ENCODE measurements at places on chromosomes 12 and 14.

- no peak for DNase-seq
Measured at GRCh38 chr12:76234741-76235140, 113.5 kb downstream of the BBS10 start.

DNA sequence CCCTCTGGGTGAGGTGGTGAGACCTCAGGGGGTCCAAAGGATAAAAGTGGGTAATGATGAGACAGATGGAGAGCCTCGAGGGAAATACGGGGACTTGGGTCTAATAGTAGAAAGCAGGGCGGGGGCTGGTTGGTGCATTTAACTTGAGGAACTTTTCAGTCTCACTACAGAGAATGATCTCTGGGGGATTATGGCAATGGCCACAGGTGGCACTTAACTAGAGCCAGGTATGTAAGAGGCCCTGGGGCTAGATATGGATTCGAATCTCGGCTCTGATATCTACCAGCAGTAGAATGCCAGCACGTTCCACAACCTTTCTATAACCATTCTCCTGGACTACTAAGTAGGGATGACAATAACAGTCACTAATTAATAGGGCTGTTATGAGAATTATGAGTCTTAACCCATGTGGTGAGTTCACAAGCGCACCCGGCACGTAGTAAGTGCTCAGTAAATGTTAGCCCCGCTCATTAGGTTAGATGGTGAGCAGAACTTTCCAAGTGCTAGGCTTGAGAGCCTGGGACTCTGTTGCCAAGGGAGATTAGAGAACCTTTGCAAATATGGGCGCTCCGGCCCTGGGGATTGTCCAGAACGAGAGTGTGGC lies 888 bp upstream of the PLXNC1 start:
- no peak for DNase-seq

- no peak for DNase-seq
Measured at GRCh38 chr12:131905081-131905629, 10.7 kb downstream of the ULK1 start.

- DNase-seq: no peak
Measured at GRCh38 chr14:44962334-44963043, 499 bp downstream of the TOGARAM1 start.

DNA sequence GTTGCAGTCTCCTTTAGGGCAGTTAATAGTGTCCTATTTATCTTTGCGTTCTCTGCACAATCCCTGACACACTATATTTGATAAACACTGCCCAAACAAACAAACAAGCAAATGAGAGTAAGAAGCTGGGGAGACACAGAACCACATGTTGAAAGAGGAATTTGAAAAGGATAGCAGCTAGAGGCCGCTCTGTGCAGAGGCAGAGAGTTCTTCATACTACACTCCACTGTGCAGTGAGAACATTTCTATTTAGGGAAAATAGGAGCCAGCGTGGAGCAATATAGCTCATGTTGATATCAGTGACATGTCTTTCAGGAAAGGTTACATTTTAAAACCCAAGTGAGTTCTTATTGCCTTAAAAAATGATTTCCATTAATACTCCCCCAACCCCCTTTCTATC lies 140.3 kb upstream of the SEL1L start:
- DNase-seq: no peak

DNA sequence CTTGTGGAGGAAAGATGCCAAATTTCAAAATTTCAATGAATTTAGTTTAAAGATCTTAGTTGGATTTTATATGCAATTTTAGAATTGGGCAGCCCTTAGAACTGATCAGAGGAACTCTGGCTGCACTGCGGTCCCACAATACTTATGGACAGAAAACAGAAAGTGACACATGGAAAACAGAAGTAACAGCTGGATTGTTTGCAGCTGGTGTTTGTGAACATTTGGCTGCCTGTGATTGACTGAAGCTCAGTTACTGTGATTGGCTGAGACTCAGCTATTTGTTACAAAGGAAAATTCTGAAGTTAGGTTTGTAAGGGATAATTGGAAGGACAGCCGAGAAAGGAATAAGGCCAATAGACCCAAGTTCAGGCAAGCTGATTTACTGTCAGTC lies 10.0 kb upstream of the KRT86 start:
- no peak for DNase-seq

- DNase-seq: no peak
Measured at GRCh38 chr14:74380172-74380571, 31.9 kb downstream of the VRTN start.

- DNase-seq: no peak
Measured at GRCh38 chr14:69694730-69695281, 72.1 kb upstream of the SRSF5 start.

- no peak for DNase-seq
Measured at GRCh38 chr12:85057370-85057963, 21.3 kb downstream of the LRRIQ1 start.

DNA sequence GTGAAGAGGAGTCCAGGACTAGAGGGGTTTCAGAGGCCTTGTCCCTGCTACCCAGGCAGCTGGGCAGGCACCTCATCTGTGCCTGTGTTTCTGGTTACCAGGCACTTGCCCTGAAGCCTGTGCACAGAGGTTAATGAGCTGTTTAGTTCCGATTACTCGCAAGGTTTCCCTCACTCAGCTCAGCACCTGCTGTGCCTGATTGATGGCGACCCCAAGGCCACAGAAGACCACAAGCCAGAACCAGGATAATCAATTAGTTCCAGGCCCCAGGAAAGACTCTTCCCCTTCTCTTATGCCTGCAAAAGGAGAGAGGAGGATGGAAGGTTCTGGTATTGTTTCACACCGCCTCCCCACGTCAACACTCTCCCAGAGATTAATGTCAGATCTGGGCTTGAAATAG lies 88.8 kb upstream of the NOS1 start:
- no peak for DNase-seq

DNA sequence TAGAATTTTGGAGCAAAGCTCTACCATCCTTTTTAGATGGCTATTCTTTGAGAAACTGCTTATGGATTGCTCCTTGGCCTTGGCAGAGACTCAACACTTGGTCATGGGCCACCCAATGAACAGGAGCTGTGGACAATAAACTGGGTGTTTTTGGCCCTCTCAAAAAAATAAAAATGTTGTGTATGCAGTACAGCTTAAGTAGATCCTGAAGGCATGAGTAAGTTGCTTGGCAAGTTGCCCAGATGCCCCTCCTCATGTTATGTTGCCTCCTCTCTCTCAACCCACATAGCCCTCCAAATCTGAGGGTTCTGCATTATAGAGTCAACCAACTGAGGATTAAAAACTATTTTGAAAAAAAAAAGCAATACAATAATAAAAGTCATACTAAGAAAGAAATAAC lies 124.9 kb downstream of the ATP23 start:
- no peak for DNase-seq

GRCh38 chr14:88005978-88006851 lies 1.3 kb downstream of the GPR65 start:
- no peak for DNase-seq

DNA sequence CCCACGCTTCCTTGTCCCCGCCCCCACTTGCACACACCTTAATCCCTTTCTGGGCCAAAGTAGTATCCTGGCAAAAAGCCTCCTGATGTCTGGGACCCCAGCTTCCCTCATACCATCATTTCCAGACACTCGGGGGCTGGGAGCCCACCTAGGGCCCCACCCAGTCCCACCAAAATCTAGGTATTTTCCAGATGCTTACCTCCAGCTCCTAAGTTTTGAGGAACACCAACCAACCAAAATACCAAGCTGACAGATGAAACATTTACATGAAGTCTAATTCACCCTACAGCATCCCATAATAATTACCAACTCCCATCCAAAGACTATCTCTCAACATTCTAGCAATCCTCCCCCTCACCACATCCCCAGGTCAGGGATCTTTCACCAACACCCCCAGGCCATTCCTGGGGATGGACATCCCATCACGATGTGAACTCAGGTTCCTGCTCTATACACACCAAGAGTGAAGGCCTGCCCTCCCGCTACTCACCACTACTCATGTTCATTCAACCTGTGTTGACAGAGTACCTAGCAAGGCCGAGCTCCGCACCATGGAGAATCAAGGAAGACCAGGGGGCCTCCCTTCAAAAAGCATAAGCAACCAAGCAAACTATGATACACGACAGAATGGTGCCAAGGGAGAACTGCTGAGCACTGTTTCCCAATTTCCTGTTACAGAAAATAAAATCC lies 1.6 kb upstream of the CHD4 start:
- no peak for DNase-seq

GRCh38 chr14:74511966-74512830 lies 18.6 kb downstream of the ISCA2 start:
- no peak for DNase-seq

- DNase-seq: no peak
Measured at GRCh38 chr14:51342226-51342625, 102.2 kb downstream of the TMX1 start.

DNA sequence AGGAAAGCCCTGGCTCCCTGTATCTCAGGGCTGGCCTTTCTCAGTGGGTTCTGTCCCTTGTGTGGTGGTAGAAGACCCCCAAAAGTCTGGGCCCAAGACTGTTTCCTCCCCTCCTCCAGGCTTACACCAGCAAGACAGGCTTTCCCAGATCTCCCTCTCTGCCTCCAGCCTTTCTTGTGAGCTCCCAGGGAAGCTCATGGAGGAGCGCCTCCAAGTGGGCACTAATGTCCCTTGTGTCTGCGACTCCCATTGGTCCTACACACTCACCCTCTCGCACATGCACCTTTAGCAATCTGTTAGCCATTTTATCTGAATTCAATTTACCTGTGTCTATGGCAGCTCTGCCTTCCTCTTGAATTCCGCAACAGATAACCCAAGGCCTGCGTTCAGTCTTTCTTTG lies 251.1 kb upstream of the CAND1 start:
- no peak for DNase-seq

GRCh38 chr14:26606729-26607312 lies 9.0 kb upstream of the NOVA1 start:
- DNase-seq: no peak

DNA sequence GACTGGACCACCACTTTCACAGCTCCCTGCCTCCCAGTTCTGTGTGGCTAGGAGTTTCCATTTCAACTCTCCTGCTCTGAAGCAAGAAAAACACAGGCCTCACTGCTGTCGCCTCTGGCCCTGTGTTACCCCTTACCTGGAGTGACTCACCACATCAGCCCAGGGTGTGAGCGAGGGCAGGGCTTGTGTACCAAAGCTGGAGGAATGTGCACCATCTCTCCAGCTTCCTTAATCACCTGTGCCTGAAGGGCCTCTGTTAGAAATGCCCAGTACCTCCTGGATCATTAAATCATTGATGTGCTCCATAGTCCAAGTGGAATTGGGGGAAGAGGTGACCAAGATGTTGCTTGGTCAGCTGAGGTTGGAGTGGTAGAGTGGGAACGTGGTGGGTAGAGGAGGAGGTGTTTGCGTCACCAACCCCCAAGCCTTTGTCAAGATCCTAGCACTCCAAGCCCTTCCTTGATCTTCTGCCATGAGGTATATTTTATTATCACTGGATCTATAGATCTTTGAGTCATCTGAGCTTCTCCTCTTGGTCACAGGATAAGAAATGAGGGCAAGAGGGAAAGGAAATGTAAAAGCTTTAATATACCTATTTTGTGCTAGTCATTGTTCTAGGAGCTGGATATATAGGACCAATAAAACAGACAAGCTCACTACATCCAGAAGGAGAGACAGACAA lies 51.3 kb downstream of the SSPN start:
- DNase-seq: no peak

DNA sequence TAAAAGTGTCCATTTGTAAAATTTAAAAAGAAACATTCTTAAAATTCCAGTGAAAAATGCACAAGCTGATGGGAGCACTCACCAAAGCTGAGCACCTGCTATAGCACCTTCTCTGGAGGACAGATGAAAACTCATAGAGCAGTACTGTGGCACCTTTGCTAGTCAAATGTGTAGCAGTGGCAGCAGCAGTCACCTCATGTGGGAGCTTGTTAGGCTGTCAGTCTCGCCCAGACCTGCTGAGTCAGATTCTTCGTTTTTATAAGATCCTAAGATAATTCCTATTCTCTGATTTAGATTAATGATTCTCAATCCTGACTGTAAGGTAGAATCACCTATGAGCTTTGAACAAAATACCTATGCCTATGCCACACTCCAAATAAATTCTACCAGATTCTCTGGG lies 325.8 kb downstream of the RPL10L start:
- DNase-seq: no peak

- DNase-seq: no peak
Measured at GRCh38 chr14:58560208-58560607, 77.6 kb upstream of the DACT1 start.

DNA sequence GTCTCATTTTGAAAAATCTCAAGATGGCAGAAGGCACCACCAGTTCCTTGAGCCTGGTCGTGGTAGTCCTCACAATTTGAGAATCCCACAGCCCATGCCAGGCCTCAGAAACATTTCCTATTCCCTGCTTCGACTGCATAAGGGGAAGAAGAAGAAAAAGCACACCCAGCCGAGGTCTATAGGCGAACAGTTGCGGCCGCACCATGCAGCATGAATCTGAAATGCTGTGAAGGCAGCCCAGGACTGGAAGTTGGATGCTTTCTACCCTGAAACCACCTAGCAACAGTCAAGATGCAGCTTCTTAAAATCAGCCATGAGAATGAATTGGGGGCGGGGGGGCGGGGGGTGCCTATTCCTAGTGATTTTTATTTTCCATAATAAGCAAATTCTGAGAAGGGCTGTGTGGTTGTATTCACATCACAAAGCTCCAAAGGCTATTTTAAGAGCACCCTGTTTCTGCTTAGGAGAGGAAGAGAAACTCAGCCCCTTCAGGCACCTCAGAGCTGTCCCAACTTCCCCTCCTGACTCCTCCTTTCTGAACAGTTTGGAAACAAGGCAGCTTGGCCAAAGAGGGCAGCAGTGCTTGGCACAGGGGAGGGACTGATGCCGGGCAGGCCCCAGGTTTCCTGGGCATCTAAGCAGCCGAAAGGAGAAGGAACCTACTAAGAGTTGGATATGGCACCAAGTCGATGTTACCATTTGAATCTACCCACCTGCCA lies 172.5 kb upstream of the FOXN3 start:
- no peak for DNase-seq

DNA sequence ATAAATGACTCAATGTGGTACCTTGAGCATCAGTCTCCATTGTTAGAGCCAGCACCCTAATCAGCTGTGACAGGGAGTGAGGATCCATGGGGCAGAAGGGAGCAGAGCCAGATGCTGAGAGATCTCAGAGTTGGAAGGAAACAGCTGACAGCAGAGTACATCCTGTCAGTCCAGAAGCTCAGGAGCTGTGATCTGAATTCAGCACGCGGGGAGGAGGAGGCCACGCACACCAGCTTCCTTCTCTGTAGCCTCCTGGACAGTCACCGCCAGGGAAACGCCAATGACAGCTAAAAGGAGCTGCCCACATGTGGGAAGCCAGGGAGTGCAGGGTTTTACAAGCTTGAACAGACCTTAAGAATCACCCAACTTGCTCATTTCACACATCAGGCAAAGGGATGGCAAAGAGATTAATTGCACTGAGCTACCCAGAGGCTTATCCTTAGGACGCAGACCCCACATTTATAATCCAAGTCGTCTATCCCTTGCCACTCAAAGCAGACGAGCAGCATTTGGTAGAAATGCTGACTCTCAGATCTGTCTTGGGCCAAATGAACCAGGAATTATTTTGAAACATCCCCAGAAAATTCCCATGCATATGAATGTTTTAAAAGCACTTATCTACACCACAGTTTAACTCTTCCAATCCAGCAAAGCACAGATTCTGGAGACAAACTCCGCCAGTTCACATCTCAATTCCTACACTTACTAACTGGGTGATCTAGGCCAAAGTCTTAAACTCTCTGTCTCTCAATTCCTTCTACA lies 322.6 kb upstream of the TMTC1 start:
- no peak for DNase-seq

GRCh38 chr12:108102363-108102762 lies 26.7 kb upstream of the WSCD2 start:
- no peak for DNase-seq

GRCh38 chr12:104827587-104827986 lies 130.5 kb downstream of the SLC41A2 start:
- no peak for DNase-seq

GRCh38 chr12:1518591-1519516 lies 75.5 kb downstream of the FBXL14 start:
- no peak for DNase-seq

All from esophagus squamous epithelium (tissue), 5 donors.